ENCODE measurements at places on chromosomes 7 and 10.
A peak's percentile ranks its signal among the peaks of the same experiment; 100 is the strongest.

DNA sequence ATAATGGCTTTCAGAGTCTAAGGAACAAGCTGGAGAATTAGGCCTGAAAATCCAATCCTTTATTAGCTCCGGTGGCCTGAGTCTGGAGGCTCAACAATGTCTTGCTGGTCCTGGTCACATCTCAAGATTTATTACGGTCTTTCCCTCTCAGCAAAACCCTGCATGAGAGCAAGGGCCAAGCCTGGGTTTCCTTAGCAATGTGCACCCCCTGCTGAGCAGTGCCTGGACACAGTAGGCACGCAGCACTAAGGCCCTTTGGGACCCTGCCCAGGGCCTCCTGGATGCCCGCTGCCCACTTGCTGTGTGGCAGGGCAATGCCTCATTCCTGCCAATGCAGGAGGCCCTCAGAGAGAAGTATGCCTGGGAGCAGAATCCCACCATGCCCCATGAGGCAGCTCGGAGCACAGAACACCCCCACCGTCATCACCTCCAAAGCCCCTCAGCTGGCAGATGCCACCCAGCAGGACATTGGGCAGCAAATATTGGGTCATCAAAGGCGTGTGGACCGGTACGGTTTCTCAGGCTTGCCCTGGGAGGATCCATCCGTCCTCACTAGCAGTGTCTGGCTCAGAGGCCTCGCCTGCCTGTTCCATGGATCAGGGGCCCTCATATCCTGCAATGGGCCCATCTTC is 156.4 kb downstream of the OAT start:
- DNase-seq, result no peak
- H3K27me3 ChIP-seq, result no peaks in the 10 kb centered on the region
- H3K36me3 ChIP-seq, result no peaks in the 10 kb centered on the region

GRCh38 chr7:119090851-119091250 is 866.3 kb downstream of the ANKRD7 start:
- no peak overlapping the region for H3K4me3 ChIP-seq
- no peaks in the 10 kb centered on the region for H3K4me1 ChIP-seq
- H3K27me3 ChIP-seq, result no peaks in the 10 kb centered on the region
- no peak for DNase-seq
- no peaks in the 10 kb centered on the region for H3K36me3 ChIP-seq
- H3K27ac ChIP-seq, result no peak overlapping the region

DNA sequence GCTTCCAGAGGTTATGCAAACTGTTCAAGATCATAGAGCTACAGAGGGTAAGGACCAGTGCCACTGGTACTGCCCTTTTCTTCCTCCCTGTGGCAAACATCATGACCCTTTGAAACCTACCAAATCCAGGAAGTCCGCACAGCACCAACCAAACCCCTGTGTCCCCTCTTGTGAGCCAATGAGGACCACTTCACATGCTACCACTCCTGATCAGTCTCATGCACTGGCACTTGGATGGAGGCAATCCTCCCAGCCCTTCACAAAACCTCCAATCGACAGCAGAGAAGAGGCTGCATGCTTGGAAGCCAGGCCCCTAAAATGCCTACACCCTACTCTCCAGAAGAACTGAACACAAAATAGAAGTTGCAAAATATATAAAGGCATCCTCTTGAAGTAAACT is 248.0 kb downstream of the TNS3 start:
- H3K36me3 ChIP-seq, result no peaks in the 10 kb centered on the region
- peak overlapping the region; percentile 84 for H3K27ac ChIP-seq
- H3K4me3 ChIP-seq, result no peak overlapping the region
- no peaks in the 10 kb centered on the region for H3K27me3 ChIP-seq

DNA sequence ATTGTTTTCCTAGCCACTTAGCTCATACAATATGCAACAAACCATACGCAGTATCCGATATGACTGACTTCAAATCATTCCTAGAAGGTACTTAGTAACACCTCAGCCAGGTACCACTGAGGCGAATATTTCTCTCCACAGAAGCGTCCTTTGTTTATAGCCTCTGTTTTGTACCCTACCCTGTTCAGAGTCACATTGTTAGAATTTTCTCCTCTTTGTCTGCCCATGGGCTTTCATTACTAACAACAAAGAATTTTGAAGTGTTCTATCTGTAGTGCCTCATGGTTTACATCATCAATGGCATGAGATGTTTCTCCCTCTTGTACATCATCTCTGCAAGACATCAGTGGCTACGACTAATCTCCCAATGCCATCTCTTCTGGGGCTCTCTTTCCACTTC is 212.4 kb upstream of the GLI3 start:
- DNase-seq, result no peak
- H3K27ac ChIP-seq, result no peak overlapping the region

DNA sequence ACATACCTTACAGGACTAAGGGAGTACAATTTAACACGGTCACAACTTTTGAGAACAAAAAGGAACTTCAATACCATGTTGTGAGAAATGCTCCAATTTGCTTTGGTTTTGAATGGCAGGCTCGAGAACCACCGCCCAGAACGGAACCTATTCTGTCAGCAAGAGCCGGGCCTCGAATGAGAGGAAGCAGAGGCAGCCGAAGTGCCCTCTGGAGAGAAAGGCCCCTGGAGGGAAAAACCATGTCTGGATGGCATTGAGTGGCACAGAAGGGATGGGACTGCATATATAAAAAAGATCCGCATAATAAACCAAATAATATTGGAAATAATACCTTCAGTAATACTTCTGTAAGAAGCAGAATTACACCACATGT is 85.6 kb downstream of the CHST15 start:
- peaks cover 24% of the 10 kb centered on the region for H3K4me1 ChIP-seq
- H3K27me3 ChIP-seq, result no peaks in the 10 kb centered on the region
- no peak overlapping the region for H3K27ac ChIP-seq
- DNase-seq, result no peak
- no peaks in the 10 kb centered on the region for H3K36me3 ChIP-seq

DNA sequence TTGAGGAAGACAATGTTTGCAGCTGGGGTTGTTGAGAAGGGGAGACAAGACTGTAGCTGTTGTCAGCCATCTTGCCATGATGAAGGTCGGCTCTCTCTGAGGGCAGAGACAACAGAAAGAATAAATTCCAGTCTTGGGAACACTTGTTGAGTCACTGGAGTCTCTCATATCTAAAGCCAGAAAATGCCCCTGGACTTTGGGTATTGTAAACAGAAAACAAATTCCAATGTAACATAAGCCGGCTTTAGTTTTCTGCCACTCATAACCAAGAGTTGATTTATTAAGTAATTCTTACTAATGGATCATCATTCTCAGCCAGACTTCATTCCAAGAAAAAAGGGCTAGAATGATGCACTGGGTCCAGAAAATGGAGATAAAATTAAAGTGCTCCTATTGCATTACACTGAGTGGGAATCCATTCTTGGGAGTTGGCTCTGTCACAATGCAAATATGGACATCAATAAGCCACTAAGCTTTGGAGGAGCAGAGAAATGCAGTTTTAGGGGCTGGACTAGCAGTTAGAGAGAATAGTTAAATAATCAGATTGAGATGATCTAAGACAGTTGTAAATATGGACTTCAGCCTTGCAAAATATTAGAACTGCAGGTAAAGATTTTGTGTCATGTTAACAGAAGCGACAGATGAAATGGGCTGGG is 78.9 kb downstream of the ADAM12 start:
- H3K27ac ChIP-seq, result no peak overlapping the region
- H3K4me1 ChIP-seq, result no peaks in the 10 kb centered on the region
- DNase-seq, result no peak
- H3K4me3 ChIP-seq, result no peak overlapping the region
- H3K36me3 ChIP-seq, result no peaks in the 10 kb centered on the region

GRCh38 chr7:81327468-81328266 is 408.8 kb upstream of the SEMA3C start:
- H3K27ac ChIP-seq, result no peak overlapping the region
- no peaks in the 10 kb centered on the region for H3K4me1 ChIP-seq
- H3K4me3 ChIP-seq, result no peak overlapping the region
- no peaks in the 10 kb centered on the region for H3K27me3 ChIP-seq

GRCh38 chr10:52194191-52194590 is 119.9 kb upstream of the DKK1 start:
- no peaks in the 10 kb centered on the region for H3K4me1 ChIP-seq
- no peaks in the 10 kb centered on the region for H3K27me3 ChIP-seq
- no peak overlapping the region for H3K27ac ChIP-seq

DNA sequence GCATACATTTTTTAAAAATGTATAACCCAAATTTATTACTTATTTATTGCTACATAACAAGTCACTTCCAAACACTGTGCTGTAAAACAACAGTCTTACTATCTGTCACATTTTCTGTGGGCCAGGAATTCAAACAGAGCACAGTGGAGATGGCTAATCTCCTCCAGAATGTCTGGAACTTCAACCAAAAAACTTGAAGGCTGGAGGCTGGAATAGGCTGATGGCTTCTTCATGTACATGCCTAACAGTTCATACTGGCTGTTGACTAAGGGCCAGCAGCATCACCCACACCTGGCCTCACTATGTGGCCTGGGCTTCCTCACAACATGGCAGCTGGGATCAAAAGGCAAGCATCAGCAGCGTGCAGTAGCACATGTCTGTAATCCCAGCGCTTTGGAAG is 92.4 kb upstream of the KMT2E start:
- no peak for DNase-seq
- peaks cover 20% of the 10 kb centered on the region for H3K4me1 ChIP-seq
- no peak overlapping the region for H3K4me3 ChIP-seq
- H3K36me3 ChIP-seq, result no peaks in the 10 kb centered on the region
- no peaks in the 10 kb centered on the region for H3K27me3 ChIP-seq

DNA sequence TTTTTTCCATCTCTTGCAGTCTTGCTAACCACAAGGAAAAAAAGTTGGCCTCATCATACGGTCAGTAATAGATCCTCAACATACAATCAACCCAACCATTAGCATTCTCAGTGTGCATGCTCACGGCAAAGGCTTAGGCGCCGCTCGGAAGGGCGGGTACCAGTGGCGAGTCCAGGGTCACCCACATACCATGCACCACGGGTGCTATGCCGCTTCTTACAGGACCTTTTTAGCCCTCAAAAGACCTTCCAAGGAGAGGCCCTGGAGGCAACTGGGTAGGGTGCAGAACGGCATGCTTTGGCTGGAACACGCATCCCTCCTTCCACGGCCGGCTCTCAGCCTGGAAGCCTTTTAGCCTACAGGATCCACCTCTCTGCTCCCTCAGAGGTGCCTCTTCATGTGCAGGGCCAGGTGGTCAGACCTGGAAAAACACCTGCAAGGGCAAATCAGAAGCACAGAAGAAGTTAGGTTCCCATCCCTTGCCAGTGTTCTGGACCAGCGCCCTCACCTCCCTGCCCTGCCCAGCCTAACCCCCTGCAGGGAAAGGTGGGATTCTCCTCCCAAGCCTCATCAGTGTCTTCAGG is 5.8 kb downstream of the KLF6 start:
- no peaks in the 10 kb centered on the region for H3K4me1 ChIP-seq
- peak overlapping the region; percentile 100 for H3K27ac ChIP-seq
- no peaks in the 10 kb centered on the region for H3K27me3 ChIP-seq
- H3K36me3 ChIP-seq, result peaks cover 13% of the 10 kb centered on the region
- no peak for DNase-seq

- no peak for DNase-seq
- H3K27ac ChIP-seq, result no peak overlapping the region
- H3K36me3 ChIP-seq, result no peaks in the 10 kb centered on the region
- H3K4me3 ChIP-seq, result no peak overlapping the region
Measured at GRCh38 chr7:38978491-38978890, 782 bp downstream of the POU6F2 start.

- no peaks in the 10 kb centered on the region for H3K27me3 ChIP-seq
- no peak overlapping the region for H3K4me3 ChIP-seq
- no peak overlapping the region for H3K27ac ChIP-seq
- no peaks in the 10 kb centered on the region for H3K4me1 ChIP-seq
- DNase-seq, result no peak
Measured at GRCh38 chr10:124248056-124249045, 155.0 kb upstream of the CHST15 start.

- H3K27me3 ChIP-seq, result no peaks in the 10 kb centered on the region
- peaks cover 4% of the 10 kb centered on the region for H3K36me3 ChIP-seq
- no peak for DNase-seq
- H3K4me3 ChIP-seq, result no peak overlapping the region
- H3K27ac ChIP-seq, result no peak overlapping the region
Measured at GRCh38 chr10:80171248-80171660, 34.1 kb downstream of the ANXA11 start.

- no peaks in the 10 kb centered on the region for H3K27me3 ChIP-seq
- H3K36me3 ChIP-seq, result no peaks in the 10 kb centered on the region
- DNase-seq, result no peak
- no peaks in the 10 kb centered on the region for H3K4me1 ChIP-seq
Measured at GRCh38 chr7:96579119-96579518, 130.5 kb downstream of the SEM1 start.

DNA sequence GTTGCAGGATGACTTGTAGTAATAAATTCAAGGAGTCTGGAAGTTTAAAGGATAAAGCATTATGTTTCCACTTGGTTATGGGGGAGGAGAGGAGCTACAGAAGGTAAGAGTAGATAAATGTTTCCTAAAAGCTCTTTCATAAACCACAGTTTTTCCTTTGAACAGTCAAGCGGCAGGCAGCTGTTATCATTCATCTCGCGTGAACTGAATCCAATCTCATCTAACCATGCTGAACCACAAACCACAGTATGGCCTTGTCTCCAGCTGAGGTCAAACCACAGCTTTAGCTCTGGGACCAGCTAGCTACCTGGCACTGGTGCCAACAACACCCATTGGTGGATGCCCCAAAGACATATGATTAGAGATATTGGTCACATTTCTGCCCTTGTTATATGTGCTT is 63.3 kb downstream of the NOC3L start:
- H3K4me3 ChIP-seq, result no peak overlapping the region
- H3K4me1 ChIP-seq, result no peaks in the 10 kb centered on the region
- H3K27me3 ChIP-seq, result no peaks in the 10 kb centered on the region
- no peaks in the 10 kb centered on the region for H3K36me3 ChIP-seq

DNA sequence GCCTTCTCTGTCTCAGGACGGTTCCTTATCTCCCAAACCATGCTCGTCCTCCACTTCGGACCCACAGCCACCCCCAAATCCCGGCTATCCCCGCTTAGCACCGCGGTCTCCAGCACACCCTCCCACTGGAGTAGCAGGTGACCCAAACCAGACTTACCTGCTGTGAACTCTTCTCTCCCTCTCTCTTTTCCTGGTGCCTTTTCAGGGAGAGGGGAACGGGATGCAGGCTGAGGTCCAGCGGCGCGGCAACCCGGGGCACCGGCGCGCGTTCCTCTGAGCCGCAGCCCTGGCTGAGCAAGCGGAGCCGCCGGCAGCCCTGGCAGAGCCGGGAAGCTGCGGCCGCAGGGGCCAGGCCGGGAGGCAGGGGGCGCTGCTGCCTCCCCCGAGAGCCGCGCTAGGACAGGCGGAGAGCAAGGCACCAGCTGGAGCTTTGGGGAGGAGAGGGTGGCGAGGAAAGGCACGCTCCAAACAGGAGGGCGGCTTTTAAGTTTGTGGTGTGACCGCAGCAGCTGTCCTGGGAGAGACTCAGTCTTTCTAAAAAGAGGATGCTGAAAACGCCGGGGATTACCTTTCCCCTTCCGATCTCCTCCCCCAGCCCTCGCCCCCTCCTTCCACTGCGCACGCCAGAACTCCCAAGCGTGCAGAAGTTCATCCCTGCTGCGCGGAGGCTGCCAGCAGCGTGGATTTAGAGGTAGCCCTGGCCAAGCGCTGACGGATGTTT is at the start of gene SEMA3D:
Gene SEMA3D, minus strand, starts transcription at position 536 of the 721 bp plus-strand sequence. CDS start 65,165 bp downstream, outside the sequence.
- H3K4me1 ChIP-seq, result peaks cover 5% of the 10 kb centered on the region
- no peaks in the 10 kb centered on the region for H3K36me3 ChIP-seq
- peak within 1 kb of the TSS; percentile 69 for H3K4me3 ChIP-seq
- H3K27me3 ChIP-seq, result no peaks in the 10 kb centered on the region
- peak within 1 kb of the TSS; percentile 11 for H3K27ac ChIP-seq
- peak; percentile 57 for DNase-seq

All from tibial nerve (tissue), 4 donors.